ENCODE measurements at places on chromosomes 5 and 9. TPM values are rescaled to one million over a fixed set of nuclear protein-coding genes. Genes with fewer than 3 reads are reported as not detected.

Gene SQSTM1
- 437 TPM for total RNA-seq

DNA sequence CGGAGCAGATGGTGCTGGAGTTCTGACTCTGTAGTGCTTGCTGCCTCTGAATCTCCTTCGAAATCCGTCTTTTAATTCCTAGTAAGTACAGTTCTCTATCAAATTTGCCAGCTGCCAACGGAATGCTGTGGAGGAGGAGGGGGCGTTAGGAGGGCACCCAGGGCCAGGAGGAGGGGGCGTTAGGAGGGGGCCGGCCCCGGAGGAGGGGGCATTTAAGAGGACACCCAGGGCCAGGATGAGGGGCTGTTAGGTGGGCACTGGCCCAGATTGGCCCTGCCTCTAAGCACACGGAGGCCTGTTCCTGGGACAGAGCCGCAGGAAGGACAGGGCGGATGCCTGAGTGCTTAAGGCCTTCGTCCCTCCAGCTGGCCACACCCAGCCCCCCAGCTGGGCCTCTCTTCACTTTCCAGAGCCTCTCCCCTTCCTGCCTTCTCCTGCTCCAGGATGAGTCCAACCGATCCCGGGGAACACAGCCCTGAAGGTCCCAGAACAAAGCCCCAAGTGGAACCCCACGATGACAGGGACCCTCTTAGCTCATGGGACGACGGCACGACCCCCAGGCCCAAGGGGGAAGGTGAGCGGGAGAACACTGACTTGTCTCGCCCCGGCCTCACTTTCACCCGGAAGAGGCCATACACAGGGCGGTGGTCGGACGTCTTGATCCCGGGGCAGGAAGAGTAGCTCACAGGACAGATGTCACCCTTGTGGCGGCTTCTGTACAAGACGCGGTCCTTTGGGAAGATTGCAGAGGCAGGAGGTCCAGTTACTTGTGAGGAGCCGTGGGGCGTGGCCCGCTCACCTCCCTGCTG lies 9.8 kb downstream of the INPP5E start:
- DNase-seq = no peak

DNA sequence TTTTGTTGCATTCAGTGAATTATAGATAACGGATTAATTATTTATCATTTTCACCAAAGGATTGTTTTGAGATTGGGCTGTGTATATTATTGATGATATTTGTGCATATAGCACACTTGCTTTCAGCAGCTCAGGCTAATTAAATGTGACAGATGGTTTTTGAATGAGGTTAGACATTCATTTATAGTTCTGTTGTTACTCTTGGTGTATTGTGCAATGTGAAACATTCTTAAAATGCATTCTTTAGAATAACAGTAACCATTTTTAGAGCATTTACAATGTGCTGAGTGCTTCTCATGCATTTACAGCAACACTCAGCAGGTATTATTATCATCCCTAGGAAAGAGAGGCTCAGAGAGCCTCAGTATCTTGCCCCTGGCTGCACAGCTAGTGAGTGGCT lies 23.8 kb downstream of the NANS start:
- no peak for DNase-seq

DNA sequence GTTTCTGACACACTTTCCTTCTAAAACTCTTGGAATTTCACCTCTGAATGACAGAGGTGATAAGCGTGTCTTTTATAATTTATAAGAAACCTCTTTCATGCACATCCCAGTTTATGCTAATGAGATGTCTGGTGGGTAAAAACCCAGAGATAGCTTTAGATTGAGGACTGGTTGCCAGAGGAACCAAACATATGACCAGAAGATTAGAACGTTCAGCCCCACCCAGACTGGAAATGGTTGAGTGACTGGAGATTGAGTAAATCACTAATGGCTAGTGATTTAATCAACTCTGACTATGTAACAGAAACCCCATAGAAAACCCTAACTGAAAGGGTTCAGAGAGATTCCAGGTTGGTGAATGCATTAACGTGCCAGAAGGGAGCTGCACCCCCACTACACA lies 69.2 kb downstream of the CDH18 start:
- no peak for DNase-seq

- DNase-seq = no peak
Measured at GRCh38 chr5:137960141-137960540, 70.9 kb downstream of the PKD2L2 start.

DNA sequence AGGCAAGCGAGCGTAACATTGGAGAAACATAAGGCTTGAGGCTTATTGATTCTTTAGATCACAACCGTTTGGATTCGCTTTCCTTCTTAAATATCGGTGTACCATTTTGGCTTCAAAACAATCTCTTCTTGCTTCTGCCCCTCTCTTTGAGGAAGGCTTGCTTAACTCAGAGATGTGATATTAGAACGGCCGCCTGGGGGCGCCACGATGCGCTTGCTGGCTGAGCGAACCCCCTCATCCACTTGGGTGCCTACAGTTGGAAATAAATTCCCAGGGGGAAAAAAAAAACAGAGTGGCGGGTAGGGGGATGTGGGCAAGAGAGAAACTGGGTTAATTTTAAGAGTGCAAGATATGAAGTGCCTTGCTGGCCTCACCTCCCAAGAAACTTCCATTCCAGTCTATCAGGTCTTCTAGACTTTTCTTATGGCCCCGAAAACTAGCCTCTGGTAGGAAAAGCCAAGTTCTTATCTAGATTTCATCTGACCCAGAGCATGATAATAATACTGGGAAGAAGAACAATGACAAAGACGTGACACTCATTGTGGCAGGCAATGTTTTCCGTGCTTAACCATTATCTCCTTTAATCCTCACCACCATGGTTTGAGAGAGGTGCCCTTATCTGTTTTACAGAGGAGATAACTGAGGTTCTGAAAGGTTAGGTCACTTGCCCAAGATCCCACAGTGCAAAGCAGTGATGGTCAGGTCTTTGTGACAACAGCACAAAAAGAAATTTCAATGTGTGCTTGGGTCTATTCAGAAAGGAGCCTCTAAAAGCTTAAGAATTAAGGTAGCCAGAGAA lies 115.8 kb downstream of the DPYSL3 start:
- no peak for DNase-seq

Data from Right ventricle myocardium superior (tissue), 1 donor.